ENCODE measurements at places on chromosomes 6 and 20.

- no peak for DNase-seq
Observed at GRCh38 chr6:12049165-12049564, 37.1 kb downstream of the HIVEP1 start.

DNA sequence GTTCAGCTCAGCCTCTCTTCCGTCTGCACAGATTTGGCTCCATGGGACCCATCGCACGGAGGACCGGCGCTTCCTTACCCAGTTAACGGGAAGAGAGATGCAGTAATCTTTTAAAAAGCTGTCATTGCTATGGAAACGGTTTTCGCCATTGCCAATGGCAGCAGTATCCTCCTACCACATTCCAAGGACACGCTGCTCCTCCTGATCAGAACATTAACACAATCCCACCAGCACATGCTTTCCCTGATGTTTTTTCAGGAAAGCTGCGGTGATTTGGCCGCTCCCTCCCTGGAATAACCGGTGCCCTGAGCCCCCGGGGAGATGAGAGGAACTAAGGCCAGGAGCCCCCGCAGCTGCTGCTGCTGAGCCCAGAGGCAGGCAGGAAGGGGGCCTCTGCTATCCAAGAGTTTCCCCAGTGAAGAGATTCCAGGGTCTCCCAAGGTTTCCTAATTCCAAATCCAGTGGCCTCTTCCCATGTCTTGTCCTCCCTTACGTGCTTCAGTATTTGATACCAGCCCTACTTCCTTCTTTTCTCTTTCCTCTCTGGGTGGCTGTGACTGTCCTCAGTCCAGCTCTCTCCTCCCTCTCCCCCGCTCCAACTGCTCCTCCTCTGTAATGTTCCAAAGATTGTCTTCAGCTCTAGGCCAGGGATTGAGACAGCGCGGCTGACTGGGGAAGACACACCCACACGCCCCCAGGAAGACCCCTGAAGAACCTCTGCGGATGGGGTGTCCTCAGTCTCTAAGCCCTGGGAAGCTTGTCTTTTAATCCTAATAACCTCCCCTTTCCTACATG lies 2.6 kb downstream of the BNIP5 start:
- no peak for DNase-seq

GRCh38 chr20:41956338-41957074 lies 338.3 kb upstream of the CHD6 start:
- no peak for DNase-seq

DNA sequence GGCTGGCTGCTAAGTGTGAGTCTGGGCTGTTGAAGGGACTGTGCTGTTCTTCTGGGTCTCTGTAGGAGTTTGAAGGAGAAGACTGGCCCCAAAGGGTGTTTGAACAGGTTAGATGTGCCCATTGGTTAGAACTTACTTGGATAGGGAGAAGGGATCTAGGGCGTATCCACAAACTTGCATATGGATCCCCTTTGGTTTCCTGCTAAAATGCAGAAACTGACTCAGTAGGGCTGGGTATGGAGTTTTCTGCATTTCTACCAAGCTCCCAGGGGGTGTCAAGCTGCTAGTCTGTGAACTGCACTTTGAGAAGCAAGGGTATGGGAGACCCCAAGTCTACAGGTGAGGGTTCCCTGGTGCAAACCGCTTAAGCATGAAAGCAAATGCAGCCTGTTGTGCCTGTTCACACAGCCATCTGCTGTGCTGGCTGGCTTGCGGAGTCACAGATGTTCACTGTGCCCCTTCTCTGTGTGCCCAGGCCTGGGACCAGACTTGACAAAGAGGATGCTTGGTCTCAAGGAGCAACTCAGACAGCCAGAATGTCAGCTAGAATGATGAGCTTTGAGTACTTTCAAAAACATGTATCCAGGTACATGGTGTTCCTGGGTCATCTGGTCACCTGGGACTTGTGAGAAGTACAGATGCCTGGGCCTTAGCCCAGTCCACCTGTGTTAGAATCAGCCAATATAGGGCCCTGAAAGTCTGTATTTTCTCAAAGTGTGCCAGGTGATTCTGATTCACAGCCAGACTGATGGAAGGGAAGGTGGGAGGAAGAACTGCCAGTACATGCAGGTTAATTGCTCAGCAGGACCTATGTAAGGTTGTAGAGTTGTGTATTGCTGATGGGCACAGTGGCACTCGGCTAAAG lies 7.4 kb downstream of the PPP1R16B start:
- no peak for DNase-seq

- DNase-seq = no peak
Observed at GRCh38 chr6:135423649-135424128, 73.9 kb downstream of the AHI1 start.

DNA sequence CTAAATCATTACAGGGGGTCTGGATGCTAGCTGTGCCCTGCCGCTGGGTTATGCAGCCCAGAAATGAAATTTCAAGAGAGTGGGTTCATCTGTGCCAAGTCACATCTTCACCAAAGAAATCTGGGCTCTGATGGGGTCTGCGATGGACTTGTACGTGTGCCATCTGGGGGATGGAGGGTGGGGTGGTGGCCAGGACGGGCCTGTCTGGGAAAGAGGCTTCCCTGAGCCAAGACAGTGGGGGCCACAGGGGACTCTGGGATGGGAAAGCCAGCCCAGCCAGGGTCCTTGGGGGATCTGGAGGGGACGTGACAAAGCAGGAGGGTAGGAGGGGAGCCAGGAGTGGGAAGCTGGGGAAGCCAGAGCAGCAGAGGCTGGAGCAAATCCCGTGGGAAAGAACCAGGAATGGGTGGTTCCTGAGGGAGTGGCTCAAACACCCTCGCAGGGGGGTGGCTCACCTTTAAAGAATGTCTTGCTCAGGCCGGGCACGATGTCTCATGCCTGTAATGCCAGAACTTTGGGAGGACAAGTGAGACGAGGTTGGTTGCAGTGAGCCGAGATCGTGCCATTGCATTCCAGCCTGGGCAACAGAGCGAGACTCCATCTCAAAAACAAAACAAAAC lies 36.3 kb upstream of the SULF2 start:
- no peak for DNase-seq

- no peak for DNase-seq
Observed at GRCh38 chr6:55568808-55569439, 10.1 kb downstream of the HMGCLL1 start.

DNA sequence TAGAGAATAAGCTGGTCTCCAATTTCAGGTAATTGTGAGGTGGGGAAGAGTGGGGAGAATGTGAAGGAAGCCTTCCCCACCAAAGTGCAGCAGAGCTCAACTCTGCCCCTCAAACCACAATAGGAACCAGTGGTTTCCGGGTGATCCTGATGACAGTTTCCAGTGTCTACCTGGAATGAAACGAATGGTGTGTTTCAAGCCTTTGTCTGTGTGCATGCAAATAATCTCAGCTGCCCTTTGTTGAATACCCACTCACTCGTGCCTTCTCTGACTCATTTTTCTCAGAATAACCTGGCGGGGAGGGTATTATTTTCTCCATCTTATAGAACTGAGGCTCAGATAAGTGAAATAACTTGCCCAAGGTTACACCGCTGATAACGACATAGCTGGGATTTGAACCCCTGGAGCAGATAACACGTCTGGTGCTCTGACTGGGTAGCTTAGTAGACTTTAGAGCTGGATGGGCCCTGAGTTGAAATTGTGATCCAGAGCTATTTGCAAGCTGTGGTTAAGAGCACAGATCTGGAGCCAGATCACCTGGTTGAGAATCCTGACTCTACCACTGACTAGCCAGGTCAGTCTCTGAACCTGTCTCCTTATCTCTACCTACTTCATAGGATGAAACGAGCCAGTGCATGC lies 85.1 kb downstream of the EYA2 start:
- DNase-seq = no peak

- DNase-seq = peak; percentile 28
Observed at GRCh38 chr20:63661108-63661507, 3.0 kb downstream of the RTEL1 start.

GRCh38 chr6:30091577-30092381 lies 16.2 kb upstream of the RNF39 start:
- no peak for DNase-seq

GRCh38 chr6:135890876-135891275 lies 39.4 kb downstream of the PDE7B start:
- no peak for DNase-seq

GRCh38 chr6:6191476-6191875 lies 129.0 kb downstream of the F13A1 start:
- no peak for DNase-seq

DNA sequence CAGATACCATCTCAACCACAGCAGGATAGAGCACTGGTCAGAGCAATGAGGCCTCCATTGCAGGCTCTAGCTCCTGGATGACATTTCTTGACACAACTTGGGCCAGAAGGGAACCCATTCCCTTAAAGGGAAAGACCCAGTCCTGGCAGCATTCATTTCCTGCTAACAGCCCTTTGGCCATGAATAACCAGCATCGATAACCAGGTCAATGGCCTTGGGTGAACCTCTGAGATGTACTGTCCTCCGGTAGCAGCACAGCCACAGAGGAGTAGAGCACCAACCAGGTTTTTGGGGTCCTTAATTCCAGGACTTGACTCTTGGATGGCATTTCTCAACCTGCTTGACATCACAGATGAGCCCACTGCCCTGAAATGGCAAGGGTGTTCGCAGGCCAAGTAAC lies 71.2 kb upstream of the FKBP1C start:
- DNase-seq = no peak

DNA sequence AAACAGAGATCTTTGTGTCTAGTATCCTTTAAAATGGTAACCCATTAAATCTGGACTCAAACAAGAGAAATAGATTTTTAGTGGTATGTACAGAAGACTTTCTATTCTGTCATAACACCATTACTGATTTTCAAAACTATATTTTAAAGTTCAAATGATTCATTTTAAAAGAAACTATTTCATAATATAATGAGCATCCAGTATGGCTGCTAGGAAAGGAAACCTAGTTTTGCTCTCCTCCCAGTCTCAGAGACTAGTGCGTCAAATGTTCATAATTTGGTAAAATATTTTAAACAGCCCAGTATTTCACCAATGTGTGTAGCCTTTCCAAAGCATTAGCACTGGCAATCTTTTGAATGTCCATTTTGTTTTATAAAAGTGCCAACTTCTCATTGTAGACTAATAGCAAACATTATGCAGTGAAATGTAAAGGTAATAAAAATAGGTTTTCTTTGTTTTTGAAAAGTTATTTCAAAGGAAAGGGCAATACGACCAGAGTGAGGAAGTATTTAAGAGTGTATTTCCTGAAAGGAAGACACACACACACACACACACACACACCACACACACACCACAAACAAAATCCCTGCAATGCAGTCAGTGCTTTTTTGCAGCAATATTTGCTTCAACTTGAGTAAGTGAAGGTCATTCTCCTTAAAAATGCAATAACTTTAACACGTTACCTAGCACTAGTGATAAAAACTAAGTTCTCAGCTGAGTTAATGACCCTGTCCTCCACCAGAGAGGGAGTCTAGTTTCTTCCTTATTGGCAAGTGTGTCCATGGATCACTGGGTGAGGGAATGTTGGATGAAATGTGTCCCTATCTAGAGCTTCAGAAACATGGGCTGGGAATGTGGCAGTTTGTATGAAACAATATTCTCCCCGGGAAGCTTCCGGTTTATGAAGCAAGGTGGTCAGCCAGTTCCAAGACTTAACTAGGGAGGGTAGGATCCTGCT lies 4.6 kb downstream of the PPP1R3G start:
- no peak for DNase-seq

- no peak for DNase-seq
Observed at GRCh38 chr6:113170454-113170853, 686.7 kb upstream of the MARCKS start.

GRCh38 chr6:84422380-84422968 lies 195.0 kb upstream of the CEP162 start:
- no peak for DNase-seq

DNA sequence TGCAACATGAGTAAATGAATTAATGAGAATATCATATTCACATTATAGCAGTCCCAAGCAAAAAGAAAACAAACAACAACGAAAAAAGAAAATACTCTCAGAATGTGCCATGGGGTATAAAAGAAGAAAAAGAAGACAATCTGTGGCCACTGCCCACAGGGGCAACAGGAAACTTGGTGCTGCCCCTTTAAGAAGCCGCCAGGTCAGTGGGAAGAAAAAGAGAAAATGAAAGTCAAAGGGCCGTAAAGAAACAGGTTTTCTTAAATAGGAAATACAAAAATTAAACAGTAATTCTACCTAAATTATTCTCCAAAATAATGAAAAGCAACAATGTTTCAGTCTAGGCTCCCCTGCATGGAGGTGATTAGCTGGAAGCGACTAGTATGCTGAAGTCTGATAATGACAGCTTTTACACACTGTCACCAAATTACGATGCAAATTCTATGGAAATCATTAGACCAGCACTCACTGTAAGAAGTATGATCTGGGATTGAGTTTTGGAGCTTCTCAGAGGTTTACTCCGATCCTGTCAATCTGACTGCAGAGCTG lies 23.6 kb downstream of the GMDS start:
- DNase-seq = no peak

GRCh38 chr20:54649511-54649962 lies 174.1 kb downstream of the DOK5 start:
- peak; percentile 73 for DNase-seq

DNA sequence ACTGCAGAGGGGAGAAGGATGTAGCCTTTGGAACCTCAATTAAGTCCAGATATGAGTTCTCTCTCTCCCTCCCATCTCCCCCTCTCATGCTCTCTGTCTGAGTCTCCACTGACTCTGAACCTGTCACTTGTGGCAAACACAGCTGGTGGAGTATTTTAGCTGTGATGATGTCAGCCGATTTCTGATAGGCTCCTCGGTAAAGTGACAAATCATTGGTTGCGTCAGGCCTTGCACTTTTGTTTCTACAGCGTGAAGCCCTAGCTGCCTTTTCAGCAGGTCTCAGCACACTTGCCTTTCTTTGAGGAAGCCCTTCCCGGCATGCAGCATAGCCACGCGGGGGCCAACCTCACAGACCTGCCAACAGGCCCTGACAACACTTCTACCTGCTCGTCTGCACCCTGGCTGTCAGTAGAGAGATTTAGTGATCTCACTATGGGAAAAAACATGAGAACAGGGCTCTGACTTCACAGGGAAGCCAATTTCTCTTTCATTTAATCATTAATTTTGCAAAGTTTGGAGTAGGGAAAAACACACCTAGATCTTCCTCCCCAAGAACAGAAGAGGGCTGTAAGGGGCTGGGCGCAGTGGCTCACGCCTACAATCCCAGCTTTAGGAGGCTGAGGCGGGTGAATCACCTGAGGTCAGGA lies 84.4 kb downstream of the GMPR start:
- DNase-seq = no peak

DNA sequence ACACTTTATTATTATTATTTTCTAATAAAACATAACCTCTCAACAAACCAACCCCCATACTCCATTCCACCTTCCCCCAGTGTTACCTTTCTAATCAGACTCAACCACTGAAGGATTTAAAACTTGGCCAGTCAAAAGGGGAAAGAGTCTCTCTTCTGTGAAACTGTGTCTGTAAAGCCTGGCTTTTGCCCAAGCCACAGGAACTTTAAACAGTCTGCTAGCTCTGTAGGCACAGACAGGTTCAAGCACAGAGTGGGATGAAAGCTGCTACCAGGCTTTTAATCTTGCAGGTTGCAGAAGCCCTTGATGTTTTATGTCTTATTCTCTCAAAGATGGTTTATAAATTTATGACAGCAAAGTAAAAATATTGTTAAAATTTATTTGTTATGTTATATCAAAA lies 585.7 kb downstream of the TENT5A start:
- DNase-seq = peak; percentile 20
